Activated gamma-delta T cell (primary cell): ENCODE measurements at places on chromosomes 2 and 18.

DNA sequence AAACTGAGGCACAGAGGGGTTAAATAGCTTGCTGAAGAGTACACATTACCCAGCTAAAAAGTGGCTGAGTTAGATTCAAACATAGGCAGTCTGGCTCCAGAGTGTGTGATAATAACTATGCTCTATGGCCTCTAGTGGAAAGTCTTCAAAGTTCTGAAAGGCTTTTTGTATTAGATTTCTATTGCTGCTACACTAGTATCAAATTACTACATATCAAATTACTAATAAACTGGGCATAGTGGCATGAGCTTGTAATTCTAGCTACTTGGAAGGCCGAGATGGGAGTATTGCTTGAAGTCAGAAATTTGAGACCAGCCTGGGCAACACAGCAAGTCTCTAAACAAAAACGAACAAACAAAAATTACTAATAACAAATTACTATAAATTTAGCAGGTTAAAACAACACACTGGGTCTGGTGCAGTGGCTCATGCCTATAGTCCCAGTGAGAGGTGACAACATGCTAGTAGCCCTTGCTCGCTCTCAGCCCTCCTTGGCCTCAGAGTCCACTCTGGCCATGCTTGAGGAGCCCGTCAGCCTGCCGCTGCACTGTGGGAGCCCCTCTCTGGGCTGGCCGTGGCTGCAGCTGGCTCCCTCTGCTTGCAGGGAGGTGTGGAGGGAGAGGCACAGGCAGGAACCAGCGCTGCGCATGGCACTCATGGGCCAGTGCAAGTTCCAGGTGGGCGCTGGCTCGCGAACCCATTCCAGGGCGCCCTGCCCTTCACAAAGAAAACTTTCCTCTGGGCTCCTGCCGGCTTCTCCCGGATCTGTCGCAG, 38.2 kb upstream of the TWSG1 start:
- DNase-seq = no peak

DNA sequence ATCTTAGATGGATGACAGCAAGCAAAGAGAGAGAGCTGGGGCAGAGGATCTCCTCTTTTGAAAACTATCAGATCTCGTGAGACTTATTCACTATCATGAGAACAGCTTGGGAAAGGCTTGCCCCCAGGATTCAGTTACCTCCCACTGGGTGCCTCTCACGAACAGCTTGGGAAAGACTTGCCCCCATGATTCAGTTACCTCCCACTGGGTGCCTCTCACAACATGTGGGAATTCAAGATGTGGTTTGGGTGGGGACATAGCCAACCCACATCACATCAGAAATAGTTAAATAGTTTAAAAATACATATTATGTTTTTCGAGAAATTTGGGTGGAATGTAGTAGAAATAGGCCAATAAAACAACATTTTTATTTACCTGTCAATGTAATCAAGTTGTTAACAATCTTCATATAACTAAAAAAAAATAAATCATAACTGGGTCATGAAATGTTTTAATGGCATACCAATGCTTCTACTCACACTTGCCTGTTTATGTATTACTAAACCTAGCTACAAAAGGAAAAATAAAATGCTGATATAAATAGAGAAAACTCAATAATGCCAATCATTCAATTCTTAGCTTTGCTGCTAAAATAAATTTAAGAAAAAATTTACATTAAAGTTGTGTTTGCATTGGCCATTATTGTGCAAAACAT, 608.9 kb downstream of the SUCLG1 start:
- no peak for DNase-seq

GRCh38 chr2:75186821-75187220, 12.5 kb downstream of the TACR1 start:
- no peak for DNase-seq

GRCh38 chr2:134258684-134259388, 5.0 kb downstream of the MGAT5 start:
- no peak for DNase-seq

- no peak for DNase-seq
Measured at GRCh38 chr18:62152844-62153243, 34.0 kb downstream of the PIGN start.

DNA sequence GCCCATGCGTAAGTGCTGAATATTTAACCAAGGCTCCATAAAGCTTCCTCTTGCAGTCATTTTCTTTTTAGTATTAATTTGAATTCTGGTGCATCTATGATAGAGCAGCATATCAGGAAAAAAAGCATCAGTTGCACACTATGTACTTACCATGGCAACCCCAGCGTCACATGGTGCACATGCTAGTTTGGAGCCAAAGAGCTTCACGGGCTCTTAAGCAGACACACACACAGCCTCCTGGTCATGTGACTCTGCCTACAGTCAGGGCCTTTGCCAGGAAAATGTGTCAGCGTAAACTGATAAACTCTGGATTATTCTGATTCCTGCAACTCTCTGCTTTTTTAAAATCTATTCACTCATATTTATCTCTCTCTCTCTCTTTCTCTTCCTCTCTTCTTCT, 30.2 kb downstream of the NYAP2 start:
- DNase-seq = no peak

DNA sequence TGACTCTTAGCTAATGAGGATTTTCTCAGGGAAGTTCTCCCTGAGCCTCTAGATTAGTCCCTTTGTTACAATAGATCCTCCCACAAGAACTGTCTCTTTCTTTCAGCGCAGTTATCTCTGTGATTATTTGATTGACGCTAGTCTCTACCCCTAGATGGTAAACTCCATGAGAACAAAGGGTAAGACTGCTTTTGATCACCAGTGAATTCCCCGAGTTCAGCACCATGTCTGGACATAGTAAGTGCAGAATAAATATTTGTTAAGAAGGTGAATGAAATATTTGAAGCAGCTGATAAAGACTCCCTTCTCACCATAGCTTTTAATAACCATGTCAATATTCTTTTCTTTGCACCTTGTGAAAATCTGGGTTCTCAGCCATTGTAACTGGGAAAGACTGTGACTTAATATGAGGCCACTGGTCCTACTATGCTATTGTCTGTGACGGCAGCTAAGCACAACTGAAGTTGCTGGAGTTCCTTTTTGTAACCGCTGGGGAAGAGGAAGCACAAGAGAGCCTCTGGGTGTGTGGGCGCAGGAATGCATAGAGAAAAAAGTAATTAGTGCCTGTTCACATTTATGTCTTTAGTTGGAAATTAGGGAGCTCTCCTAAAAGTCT, 214.7 kb downstream of the TGIF1 start:
- no peak for DNase-seq

DNA sequence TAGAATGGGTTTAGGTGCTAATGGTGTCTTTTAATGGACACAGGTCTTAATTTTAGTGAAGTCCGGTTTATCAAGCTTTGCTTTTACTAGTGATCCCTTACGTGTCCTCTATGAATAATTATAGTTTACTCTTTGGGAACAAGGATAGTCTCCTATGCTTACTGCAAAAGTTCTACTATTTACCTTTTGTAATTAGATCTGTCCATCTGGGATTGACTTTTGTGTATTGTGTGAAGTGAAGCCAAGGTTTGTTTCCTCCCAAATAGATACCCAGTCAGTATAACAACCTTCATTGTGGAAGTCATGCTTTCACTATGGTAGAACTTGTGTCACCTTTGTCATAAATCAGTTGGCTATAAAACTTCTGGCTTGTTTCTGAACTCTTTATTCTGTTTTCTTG, 740.9 kb upstream of the CRIM1 start:
- DNase-seq = no peak

- no peak for DNase-seq
Measured at GRCh38 chr2:180652794-180653193, 327.6 kb upstream of the UBE2E3 start.

GRCh38 chr2:235910067-235910466, 258.1 kb downstream of the GBX2 start:
- DNase-seq = no peak

GRCh38 chr2:120398051-120398995, 52.4 kb downstream of the INHBB start:
- no peak for DNase-seq

DNA sequence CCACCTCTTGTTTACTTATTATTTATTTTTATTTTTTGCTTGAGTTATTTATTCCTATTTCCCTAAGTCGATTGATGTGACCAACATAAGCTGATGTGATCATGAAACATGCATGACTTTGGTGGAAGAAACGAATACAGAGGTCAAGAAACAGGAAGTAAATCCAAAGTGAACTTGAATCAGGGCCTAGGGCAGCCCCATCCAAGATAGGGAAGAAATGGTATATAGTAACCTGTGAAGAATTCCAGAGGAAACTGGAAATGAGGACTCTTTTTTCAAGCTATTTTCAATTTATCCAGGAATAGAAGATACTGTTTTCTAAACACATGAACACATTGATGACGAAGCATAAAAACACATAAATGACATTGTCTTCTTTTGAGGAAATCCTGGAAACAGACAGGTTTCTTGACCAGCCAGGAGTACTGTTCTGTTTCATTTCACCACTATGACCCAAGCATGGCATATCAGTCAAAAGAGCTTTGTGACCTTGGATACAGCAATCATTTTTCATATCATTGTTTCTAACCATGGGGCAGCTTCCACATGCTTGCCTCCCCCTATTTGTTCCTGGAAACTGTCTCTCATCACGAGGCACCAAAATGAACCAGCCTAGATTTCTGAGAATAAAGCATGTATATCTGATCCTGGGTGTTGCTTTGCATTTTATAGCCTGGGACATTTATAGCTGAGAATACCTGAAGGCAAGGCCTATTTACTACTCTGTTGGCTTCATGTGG, 9.1 kb upstream of the LCLAT1 start:
- DNase-seq = no peak

DNA sequence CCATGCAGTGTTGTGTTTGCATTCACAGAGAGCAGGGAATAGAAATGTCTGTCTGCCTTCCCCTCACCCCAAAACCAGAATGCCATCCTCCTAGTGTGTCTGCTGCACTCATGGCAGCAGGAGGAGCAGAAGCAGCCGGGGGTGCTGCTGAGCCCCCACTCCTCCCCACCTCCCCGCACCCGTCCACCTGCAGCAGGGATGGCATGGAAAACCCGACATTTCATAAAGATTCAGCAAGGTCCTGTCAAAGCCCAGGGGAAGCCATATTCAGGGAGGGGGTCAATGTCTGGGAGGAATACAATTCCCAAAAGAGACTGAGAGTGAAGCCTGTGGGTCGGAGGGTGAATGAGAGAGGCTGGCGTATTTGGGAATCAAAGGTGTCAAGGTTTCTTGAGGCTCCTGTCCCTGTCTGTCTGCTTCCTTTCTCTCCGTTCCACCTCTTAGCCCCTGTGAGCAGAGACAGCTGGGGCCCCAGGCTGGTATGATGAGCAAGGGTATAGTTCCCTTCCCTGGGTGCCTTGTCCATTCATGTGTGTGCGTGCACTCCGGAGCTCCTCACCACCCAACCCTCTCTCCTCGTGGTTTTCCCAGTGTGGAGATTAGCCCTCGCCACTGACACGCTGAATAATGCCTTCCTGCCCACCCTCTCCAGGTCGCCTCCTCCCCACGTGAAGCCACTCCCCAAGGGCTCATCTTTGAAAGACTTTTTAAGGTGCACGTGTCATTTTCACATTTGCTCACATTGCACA, 133.5 kb upstream of the ZNF236 start:
- DNase-seq = no peak

DNA sequence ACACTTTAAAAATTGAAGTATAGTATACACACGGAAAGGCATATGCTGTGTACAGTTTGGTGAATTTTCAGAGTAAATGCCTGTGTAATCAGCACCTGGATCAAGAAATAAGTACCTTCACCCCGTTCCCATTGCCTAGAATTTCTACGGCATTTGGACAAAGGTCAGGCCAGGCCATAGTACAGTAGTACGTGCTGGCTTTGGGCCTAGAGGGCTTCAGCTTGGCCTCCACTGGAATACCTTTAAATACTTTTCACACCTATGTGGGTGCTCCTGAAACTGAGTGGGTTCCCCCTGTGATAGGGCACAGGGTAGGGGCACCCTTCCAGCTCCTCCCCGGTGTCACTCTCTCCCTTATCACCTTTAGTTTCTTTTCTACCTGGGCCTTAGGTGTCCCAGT, 26.5 kb downstream of the TET3 start:
- DNase-seq = no peak

DNA sequence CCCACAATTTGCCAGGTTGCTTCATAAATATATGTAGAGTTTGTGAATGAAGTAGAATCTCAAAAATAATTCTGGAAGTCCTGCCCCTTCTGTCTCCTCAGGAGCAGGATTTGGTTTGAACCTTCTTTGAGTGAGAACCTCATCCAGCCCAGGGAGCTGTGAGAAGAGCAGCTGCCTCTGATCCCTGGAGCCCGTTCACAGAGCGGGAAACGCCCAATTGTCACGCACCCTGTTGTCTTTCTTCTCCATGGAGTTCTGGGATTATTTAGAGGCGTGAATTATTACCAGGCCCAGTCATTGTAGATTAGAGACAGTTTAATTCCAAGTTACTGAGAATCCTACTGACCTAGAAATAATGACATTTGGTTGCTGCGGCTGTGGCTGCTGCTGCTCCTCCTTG, 66.1 kb downstream of the TPO start:
- no peak for DNase-seq

DNA sequence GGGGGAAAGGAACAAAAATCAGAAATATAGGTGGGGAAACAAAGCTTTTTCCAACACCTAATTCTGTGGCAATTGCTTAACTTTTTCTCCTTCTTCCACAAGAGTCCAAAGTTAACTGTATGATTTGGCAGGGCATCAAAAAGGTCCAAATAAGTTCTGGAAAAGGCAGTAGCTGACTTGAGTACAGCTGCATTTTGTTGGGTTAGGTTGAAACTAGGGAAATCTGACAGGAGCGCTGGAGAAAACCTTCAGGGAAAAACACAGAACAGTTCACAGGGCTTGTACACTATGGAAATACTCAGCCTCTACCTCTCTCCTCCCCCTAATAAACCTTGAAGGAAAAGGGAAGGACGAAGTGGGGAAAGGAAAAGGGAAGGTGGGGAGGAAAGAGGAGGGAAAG, 438.6 kb downstream of the ZEB2 start:
- no peak for DNase-seq

GRCh38 chr2:188114014-188114413, 177.7 kb upstream of the GULP1 start:
- DNase-seq = no peak

DNA sequence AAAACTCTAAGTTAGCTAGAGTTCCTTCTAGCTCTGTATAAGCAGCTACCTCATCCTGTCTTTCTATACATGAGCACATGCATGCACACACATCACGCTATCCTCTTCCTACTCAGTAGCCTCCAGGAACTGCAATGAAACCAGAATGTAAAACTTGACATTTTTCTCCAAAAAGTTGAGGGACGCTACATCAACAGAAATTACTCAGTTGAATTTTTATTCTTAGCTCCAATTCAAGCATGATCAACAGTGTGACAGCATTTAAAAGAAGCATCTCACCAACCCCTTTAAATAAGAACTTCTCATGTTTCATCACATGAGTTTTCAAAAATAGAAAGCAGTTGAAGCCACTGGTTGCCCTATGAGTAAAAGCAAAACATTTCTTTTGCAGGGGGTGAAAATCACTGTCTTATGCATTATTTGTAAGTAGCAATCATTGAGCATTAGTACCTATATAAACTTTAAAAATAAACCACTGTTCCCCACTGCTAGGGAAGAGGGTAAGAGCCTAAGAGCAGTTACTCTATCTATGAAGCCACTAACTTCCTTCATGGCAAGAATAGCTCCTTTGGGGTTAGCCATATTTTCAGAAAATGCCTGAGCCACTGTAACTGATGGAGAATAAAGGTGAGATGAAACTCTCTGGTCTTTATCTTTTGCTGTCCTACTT, 77.9 kb upstream of the ARL5A start:
- DNase-seq = no peak

GRCh38 chr2:194363295-194363694, 1293.7 kb upstream of the SLC39A10 start:
- DNase-seq = no peak

GRCh38 chr2:232871835-232872736, 2.0 kb downstream of the SNORC start:
- no peak for DNase-seq
